ENCODE measurements at places on chromosomes 6 and 20. TPM values are rescaled to one million over a fixed set of nuclear protein-coding genes. Genes with fewer than 3 reads are reported as not detected.

GRCh38 chr6:90425161-90425641 lies 128.6 kb upstream of the BACH2 start:
- H3K4me3 ChIP-seq: no peak overlapping the region
- no peaks in the 10 kb centered on the region for H3K27me3 ChIP-seq
- H3K27ac ChIP-seq: no peak overlapping the region
- H3K36me3 ChIP-seq: no peaks in the 10 kb centered on the region
- no peak for DNase-seq

- DNase-seq: no peak
- no peak overlapping the region for H3K27ac ChIP-seq
- H3K36me3 ChIP-seq: no peaks in the 10 kb centered on the region
- H3K4me3 ChIP-seq: no peak overlapping the region
- no peaks in the 10 kb centered on the region for H3K27me3 ChIP-seq
- no peaks in the 10 kb centered on the region for H3K4me1 ChIP-seq
Observed at GRCh38 chr20:5511930-5512329, 195.2 kb upstream of the PROKR2 start.

DNA sequence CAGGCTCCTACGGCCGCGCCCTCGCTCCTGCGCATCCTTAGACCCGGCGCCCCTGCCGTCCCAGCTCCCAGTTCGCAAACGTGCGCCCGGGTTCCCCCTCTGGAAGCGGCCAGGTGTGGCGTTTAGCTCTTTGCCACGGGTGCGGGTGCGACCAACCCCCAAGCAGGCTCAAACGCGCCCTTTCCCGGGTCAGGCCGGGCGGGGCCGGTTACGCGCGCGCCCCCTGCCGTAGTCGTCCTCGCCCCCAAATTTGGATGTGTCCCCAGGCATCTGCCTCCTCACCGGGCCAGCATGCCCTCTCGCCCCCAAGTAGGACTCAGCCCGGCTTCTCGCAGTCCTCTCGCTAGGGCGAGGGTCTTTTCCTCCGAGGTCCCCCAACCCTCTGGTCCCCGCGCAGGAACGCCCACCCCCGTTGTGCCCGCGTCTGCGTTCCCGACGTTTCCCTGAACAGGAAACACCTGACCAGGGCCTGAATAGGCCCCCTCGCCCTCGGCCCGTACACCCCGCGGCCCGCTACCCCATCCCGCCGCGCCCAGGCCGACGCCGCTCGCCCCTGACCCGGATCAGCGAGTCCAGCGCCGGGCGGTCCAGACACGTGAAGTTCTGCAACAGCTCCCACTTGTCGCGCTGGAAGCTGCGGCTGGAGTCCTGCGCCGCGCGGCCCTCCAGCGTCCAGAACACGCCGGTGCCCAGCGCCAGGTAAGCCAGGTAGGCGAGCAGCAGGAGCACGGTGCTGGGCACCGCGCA lies 520 bp downstream of the KCNK17 start:
- no peak overlapping the region for H3K27ac ChIP-seq
- peaks cover 6% of the 10 kb centered on the region for H3K27me3 ChIP-seq
- H3K36me3 ChIP-seq: no peaks in the 10 kb centered on the region
- H3K4me1 ChIP-seq: peaks cover 11% of the 10 kb centered on the region

GRCh38 chr6:21522143-21522747 lies 71.3 kb upstream of the SOX4 start:
- no peaks in the 10 kb centered on the region for H3K36me3 ChIP-seq
- no peaks in the 10 kb centered on the region for H3K4me1 ChIP-seq
- H3K27ac ChIP-seq: no peak overlapping the region
- H3K4me3 ChIP-seq: no peak overlapping the region
- no peak for DNase-seq

DNA sequence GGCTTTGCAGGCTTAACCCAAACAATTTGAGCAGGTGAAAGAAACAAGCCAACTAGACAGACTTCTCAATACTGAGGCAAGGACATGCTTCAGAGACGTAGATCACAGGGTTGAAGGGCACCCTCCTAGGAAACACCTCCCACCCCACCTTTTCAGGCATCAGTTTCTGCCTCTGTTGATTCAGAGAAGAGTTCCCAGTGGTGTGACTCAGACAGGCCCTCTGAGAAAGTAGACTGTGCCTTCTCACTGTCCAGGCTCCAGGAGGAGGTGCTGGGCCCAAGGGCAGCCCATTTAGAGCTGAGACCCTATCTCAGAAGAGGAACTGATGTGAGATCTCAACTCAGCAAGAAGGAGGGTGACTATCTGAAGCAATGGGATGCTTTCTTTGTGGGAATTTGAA lies 108.1 kb downstream of the FAM50B start:
- no peaks in the 10 kb centered on the region for H3K27me3 ChIP-seq
- no peaks in the 10 kb centered on the region for H3K36me3 ChIP-seq
- no peak overlapping the region for H3K4me3 ChIP-seq
- no peak for DNase-seq
- no peaks in the 10 kb centered on the region for H3K4me1 ChIP-seq

DNA sequence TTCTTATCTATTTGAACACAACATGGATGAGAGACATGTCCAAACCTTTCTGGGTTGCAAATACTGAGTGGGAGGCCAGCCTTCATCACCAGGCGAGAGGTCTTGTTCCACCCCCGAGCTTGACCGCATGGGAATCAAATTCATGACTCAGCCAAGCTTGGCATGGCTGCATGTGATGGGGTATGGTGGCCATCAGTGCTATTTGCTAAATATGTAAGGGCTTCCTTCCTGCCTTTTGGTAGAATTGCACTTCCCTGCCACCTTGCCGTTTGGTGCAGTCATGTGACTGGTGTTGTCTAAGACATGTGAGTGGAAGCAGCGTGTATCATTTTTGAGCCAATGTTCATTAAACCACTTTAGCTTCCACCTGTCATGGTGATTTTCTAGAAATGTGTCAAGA lies 508.9 kb upstream of the SULF2 start:
- peaks cover 3% of the 10 kb centered on the region for H3K4me1 ChIP-seq
- no peak for DNase-seq

GRCh38 chr6:5178806-5179205 lies 81.9 kb downstream of the LYRM4 start:
- DNase-seq: no peak
- H3K27ac ChIP-seq: no peak overlapping the region
- peaks cover 7% of the 10 kb centered on the region for H3K4me1 ChIP-seq
- H3K27me3 ChIP-seq: no peaks in the 10 kb centered on the region
- no peak overlapping the region for H3K4me3 ChIP-seq

GRCh38 chr6:169075211-169075914 lies 178.3 kb downstream of the THBS2 start:
- H3K4me3 ChIP-seq: no peak overlapping the region
- H3K36me3 ChIP-seq: no peaks in the 10 kb centered on the region
- no peak overlapping the region for H3K27ac ChIP-seq

DNA sequence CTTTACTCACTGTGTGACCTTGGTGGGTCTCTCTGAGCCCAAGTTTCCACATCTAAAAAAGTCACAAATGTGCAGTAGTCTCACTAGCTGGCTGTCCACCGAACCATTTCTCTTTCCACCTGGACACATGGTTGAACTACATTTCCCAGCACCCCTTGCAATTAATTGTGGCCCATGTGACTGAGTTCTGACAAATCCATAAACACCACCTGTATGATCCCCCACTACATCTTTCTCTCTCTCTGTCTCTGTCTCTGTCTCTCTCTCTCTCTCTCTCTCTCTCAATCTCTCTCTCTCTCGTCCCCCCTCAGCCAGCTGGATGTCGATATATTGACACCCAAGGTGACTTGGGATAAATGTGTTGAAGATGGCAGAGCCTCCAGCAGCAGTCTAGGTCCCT lies 42.8 kb downstream of the SNHG17 start:
- H3K4me3 ChIP-seq: no peak overlapping the region
- H3K27ac ChIP-seq: no peak overlapping the region
- no peaks in the 10 kb centered on the region for H3K27me3 ChIP-seq
- no peak for DNase-seq
- H3K36me3 ChIP-seq: no peaks in the 10 kb centered on the region

DNA sequence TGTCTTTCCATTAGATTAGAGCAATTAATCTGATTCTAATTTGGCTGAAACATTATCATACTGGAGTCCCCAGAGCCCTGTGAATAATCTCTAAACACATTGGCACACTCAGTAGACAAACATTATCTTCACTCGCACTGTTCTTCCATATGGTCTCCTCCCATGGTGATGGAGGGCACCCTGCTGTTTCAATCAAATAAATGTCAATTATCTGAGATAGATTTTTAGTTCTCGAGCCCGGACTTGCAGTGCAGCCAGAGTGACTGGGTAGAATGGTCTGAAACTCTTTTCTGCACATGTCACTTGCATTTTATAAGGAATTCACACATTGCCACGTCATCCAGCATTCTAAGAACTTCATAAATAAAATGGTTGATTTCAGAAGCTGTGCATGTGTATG lies 90.6 kb upstream of the MAP3K7 start:
- H3K27ac ChIP-seq: no peak overlapping the region
- H3K27me3 ChIP-seq: no peaks in the 10 kb centered on the region
- no peaks in the 10 kb centered on the region for H3K4me1 ChIP-seq
- H3K36me3 ChIP-seq: no peaks in the 10 kb centered on the region
- H3K4me3 ChIP-seq: no peak overlapping the region
- DNase-seq: no peak

DNA sequence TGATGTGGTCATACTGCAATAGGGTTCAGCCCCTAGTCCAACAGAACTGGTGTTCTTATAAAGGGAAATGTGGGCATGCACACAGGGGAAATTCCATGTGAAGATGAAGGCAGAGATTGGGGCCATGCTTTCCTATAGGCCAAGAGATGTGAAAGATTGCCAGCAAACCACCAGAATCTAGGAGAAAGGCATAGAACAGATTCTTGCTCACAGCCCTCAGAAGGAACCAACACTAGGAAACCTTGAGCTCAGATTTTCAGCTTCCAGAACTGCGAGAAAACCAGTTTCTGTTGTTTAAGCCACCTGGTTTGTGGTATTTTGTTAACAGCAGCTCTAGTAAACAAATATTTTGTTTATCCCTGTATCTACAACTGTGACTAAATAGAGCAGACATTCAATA lies 197.6 kb upstream of the CITED2 start:
- H3K36me3 ChIP-seq: no peaks in the 10 kb centered on the region
- no peaks in the 10 kb centered on the region for H3K27me3 ChIP-seq
- H3K4me3 ChIP-seq: no peak overlapping the region
- DNase-seq: no peak
- H3K4me1 ChIP-seq: peaks cover 5% of the 10 kb centered on the region

GRCh38 chr6:56463443-56463842 lies 179.2 kb downstream of the DST start:
- no peak overlapping the region for H3K4me3 ChIP-seq
- H3K4me1 ChIP-seq: no peaks in the 10 kb centered on the region
- peaks cover 18% of the 10 kb centered on the region for H3K36me3 ChIP-seq
- no peak for DNase-seq
- no peak overlapping the region for H3K27ac ChIP-seq

DNA sequence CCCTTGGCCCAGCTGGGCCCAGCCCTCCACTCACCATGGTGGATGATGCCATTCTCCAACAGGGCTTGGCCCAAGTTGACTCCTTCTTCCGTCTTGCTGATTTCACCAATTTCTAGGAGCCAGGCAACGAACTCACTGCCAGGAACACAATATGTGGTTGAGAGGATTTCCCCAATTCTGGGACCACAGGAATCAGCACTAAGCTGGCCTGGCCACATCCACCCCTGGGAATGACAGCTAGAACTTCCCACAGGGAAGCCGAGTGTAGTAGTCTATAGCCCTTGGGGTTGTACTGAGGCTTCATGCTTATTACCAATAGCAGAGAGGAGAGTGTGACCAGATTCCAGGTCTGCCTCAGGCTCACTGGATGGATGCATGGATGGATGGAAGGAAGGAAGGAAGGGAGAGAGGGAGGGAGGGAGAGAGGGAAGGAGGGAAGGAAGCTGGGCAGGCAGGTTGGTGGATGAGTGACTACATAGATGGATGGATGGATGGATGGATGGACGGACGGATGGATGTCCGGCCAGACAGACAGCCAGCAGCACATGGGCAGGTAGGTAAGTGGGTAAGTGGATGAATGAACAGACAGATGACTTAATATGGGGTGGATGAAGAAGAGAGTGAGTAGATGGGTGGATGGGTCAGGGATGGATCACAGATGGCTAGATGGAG lies 146.5 kb downstream of the PREX1 start:
- H3K27ac ChIP-seq: no peak overlapping the region
- H3K36me3 ChIP-seq: peaks cover 2% of the 10 kb centered on the region
- H3K4me1 ChIP-seq: peaks cover 32% of the 10 kb centered on the region
- H3K4me3 ChIP-seq: no peak overlapping the region
- DNase-seq: no peak

GRCh38 chr6:149452037-149452939 lies 32.5 kb downstream of the ZC3H12D start:
- no peaks in the 10 kb centered on the region for H3K36me3 ChIP-seq
- no peak overlapping the region for H3K4me3 ChIP-seq
- peaks cover 57% of the 10 kb centered on the region for H3K4me1 ChIP-seq
- no peaks in the 10 kb centered on the region for H3K27me3 ChIP-seq
- no peak overlapping the region for H3K27ac ChIP-seq

DNA sequence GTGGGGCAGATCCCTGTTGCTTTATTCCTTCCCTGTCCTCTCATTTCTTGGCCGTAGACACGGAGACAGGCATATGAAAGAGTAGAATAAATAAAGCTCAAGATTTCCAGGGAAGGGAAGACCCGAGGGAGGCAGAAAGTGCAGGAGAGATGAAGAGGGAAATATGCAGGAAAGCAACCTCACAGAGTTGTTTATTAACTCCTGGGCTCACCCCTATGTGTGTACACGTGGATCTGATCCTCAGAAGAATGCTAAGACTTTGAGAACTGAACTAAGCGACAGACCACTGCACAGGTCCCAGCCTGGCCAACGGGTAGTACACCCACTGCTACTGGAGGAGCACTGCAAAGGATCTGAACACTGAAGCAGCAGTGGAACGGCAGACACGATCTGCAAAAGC lies 156.2 kb downstream of the KIF16B start:
- no peak for DNase-seq
- H3K4me1 ChIP-seq: no peaks in the 10 kb centered on the region
- H3K27ac ChIP-seq: no peak overlapping the region
- no peaks in the 10 kb centered on the region for H3K27me3 ChIP-seq
- H3K36me3 ChIP-seq: no peaks in the 10 kb centered on the region

- no peak overlapping the region for H3K4me3 ChIP-seq
- no peaks in the 10 kb centered on the region for H3K27me3 ChIP-seq
- H3K36me3 ChIP-seq: no peaks in the 10 kb centered on the region
Observed at GRCh38 chr6:90266905-90267621, 29.6 kb downstream of the BACH2 start.

The NKAIN4 gene
- not detected for total RNA-seq

The CST2 gene
- not detected for total RNA-seq

The ARG1 gene
- 0.50 TPM for total RNA-seq

The MYL9 gene
- 60.9 TPM for total RNA-seq

The SNX5 gene
- 247 TPM for total RNA-seq

The SLC32A1 gene
- total RNA-seq: not detected

The TTK gene
- 1.9 TPM for total RNA-seq

The MOG gene
- total RNA-seq: not detected

The HLA-G gene
- not detected for total RNA-seq

The SLA2 gene
- 0.34 TPM for total RNA-seq

The NR2E1 gene
- total RNA-seq: not detected

The LCA5 gene
- 17.6 TPM for total RNA-seq

The GABRR1 gene
- not detected for total RNA-seq

The IFT52 gene
- total RNA-seq: 20.1 TPM

The ENTPD6 gene
- 61.4 TPM for total RNA-seq

Measured in thyroid gland (tissue), 4 donors.